Chondrocyte (in vitro differentiated cells): ENCODE measurements at places on chromosomes 6 and 20.

DNA sequence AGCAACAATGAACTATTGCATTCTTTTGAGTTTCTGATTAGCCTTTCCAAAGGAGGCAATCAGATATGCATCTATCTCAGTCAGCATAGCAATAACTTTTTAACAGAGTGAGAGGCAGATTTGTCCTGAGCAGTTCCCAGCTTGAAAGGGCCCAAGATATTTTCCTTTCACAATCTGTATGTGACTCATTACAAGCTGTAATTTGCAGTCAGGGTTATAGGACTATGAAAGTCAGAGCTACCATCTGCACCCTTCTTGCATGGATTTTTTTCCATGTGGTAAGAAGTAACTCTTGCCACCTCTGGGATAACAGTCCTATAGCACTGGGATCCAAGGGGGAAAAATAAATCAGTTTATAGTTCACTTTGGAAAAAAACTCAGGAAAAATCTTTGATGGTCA lies 318.2 kb upstream of the RGS17 start:
- no peak for DNase-seq

GRCh38 chr6:166670894-166671293 lies 43.8 kb upstream of the RPS6KA2 start:
- no peak for DNase-seq

DNA sequence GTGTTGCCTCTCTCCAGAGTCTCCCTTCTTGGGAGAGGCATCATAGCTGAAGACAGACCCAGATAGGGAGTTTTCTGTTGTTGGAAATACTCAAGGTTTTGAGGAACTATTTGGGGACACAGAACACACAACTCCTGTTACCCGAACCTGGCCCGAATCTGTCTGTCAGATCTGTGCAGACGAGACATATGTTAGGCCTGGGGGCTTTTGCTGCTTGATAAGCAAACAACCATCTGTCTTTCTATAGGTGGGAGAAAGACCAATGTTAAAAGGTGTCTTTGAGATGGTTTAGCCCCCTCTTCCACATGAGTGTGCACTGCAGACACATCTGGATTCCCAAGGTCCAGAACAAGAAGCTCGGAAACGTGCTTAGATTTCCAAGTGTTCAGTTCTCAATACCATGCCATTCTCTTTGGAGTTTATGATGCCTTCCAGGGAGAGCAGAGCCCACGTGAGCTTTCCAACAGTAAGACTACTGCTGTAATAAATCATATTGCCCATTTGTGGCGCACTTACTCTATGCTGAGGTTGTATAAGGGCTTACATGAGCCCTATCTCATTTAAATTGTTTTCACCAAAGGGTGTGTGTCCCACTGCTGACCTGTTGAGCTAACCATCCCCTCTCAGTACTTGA lies 3.8 kb upstream of the STX16 start:
- no peak for DNase-seq

DNA sequence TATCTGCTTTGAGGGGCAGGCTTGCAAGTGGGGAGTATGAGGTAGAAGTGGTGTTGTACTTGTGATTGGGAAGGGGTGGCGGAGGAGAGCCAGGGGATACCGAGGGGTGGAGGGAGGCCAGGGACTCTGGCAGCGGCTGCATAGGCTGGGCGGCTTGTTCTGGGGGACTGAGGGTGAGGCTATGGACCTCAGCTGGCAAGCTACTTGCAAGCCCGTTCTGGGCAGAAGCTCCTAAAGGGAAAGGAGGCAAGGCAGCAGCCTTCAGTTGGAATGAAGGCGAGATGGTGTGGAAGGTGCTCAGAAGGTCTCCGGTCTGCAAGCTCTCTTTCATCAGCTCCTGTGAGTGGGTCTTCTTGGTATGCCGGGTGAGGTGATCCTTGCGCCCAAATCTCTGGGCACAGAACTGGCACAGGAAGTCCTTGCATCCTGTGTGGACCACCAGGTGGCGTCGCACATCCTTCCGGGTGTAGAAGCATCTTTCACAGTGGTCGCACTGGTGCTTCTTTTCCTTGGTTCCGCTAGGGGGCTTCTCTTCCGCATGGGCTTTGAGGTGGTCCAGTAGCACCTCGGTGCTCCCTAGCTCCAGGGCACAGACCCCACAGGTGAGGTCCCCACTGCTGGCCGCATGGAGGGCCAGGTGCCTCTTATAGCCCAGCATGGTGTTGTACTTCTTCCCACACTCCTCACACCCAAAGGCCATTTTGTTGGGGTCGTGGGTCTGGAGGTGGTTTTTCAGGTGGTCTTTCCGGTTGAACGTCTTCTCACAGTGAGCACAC lies 66.0 kb downstream of the PLAGL1 start:
- no peak for DNase-seq

DNA sequence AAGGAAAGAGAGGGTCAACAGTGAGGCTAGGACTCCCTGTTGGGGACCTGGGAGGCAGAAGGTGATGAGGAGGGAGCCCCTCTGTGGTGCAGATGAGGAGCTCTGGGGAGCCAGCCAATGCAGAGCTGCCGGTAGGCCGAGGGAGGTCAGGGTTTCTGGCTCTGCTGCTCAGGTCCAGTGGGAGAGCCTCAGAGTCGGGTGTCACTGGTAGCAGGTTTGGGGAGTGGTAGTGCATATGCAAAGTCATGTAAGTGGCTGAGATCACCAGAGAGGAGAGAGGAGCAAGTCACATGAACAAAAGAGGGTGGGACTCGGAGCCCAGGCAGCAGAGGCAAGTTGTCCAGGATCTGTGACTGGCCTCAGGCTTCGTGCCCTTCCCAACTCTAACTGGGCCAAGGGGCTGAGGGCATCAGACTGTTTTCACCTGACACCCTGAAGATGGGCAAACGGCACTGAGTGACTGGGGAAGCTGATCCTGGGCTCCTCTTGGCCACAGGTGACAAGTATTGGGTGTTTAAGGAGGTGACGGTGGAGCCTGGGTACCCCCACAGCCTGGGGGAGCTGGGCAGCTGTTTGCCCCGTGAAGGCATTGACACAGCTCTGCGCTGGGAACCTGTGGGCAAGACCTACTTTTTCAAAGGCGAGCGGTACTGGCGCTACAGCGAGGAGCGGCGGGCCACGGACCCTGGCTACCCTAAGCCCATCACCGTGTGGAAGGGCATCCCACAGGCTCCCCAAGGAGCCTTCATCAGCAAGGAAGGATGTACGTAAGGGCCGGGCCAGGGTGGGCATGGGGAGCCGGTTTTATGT lies 6.6 kb downstream of the MMP24OS start:
- no peak for DNase-seq
